ENCODE measurements at places on chromosomes 2 and 18.

GRCh38 chr2:188811522-188811921 lies 162.7 kb upstream of the COL3A1 start:
- H3K4me1 ChIP-seq: peaks cover 5% of the 10 kb centered on the region
- no peaks in the 10 kb centered on the region for H3K36me3 ChIP-seq
- H3K4me3 ChIP-seq: no peak overlapping the region
- no peak for DNase-seq
- no peaks in the 10 kb centered on the region for H3K27me3 ChIP-seq
- peak overlapping the region; percentile 15 for H3K27ac ChIP-seq

- peaks cover 28% of the 10 kb centered on the region for H3K4me1 ChIP-seq
- H3K27ac ChIP-seq: no peak overlapping the region
- DNase-seq: no peak
- H3K36me3 ChIP-seq: no peaks in the 10 kb centered on the region
- H3K27me3 ChIP-seq: no peaks in the 10 kb centered on the region
Observed at GRCh38 chr18:12744103-12744502, 41.3 kb downstream of the PSMG2 start.

- no peak overlapping the region for H3K4me3 ChIP-seq
- no peaks in the 10 kb centered on the region for H3K27me3 ChIP-seq
Observed at GRCh38 chr18:55069497-55069896, 110.2 kb upstream of the CCDC68 start.

DNA sequence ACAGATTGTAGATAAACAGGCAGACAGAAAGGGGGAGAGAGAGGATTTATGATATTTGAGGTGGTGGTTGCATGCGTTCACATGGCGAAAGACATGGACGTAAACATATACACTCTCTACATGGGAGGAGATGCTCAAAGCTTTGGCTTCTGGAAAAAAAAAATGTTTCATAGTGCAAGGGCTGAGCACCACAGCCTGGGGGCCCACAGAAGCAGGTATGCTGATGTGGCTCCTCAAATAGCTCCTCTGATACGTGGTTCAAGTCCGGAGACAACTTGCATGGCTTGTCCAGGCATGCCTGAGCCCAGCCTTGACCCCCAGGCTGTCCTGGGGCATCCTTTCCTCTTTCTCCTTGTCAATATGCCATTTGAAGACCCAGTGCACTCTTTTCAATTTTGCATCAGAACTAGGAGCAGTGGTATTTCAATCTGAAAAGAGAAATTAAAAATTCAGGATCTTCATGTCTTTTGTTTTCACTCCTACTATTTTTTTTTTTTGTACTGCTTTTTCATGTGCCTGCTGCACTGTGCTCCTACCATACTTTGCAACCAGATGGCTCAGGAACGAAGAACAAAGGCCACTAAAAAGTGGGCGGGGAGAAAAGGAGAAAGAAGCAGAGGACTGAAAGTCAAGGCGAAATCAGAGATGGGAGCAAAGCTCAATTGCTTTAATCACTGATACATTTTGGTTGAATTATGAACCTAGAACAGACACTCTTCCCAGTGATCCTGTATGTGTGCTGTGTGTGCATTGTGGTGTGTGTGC lies 495.7 kb upstream of the TCF4 start:
- H3K27me3 ChIP-seq: no peaks in the 10 kb centered on the region
- H3K27ac ChIP-seq: no peak overlapping the region
- no peaks in the 10 kb centered on the region for H3K36me3 ChIP-seq
- no peak overlapping the region for H3K4me3 ChIP-seq

GRCh38 chr2:241885946-241886643 lies 16.6 kb downstream of the RTP5 start:
- H3K27me3 ChIP-seq: no peaks in the 10 kb centered on the region
- no peak for DNase-seq
- H3K4me1 ChIP-seq: no peaks in the 10 kb centered on the region
- H3K36me3 ChIP-seq: no peaks in the 10 kb centered on the region

- H3K27ac ChIP-seq: no peak overlapping the region
- no peaks in the 10 kb centered on the region for H3K4me1 ChIP-seq
- no peaks in the 10 kb centered on the region for H3K27me3 ChIP-seq
- H3K4me3 ChIP-seq: no peak overlapping the region
- DNase-seq: no peak
Observed at GRCh38 chr2:8753609-8754008, 71.8 kb downstream of the ID2 start.

DNA sequence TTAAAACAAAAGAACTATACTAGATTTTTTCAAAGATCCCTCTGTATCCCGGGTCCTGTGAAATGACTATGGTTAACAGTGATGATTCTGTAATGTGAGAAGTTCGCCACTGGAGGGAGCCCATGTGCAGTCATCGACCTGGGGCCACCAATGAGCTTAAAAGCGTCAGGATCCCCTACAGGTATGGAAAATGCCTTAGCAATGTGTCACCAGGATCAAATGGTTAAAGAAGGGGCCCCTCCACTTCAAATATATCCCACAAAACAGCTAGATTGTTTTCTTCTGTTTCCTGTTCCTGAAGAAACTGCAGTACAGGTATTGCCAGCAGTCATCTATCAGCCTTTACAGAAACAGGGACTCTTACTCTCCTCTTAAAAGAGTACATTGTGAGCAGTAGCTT lies 15.3 kb downstream of the CHRNA1 start:
- no peaks in the 10 kb centered on the region for H3K36me3 ChIP-seq
- no peak overlapping the region for H3K4me3 ChIP-seq
- peaks cover 4% of the 10 kb centered on the region for H3K4me1 ChIP-seq
- H3K27ac ChIP-seq: no peak overlapping the region

DNA sequence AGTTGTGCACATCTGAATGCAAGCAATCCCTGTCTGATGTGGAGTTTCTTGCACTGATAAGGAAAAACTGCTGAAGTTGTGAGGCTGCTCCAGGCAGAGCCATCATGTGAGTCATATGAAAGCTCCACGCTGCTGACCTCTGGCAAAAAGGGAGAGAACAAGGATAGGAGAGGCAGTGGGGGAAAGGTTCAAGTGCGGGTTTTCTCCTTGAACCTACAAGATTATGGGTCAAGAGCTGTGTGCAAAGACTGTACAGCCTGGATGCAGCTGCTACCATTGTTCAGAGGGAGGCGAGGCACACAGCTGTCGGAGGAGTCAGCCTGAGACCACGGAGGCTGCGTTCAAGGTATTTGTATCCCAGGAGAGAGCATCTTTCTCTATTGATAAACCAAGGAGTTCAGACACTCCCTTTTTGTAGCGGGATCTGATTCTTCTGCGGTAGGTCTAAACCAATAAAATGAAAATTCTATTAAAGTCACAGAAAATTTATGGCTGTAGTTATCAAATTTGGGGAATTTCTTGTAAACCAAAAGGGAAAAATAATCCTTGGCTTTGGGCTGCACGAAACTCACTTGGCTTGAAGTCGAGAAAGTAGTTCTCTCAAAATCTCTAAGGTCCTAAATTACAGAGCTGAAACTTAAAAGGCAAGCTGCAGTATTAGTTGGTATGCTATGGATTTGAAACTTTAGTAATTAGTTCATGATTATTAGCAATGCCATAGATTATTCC lies at the start of gene CDK15:
CDK15 (plus strand) TSS at position 96 of the 729 bp plus-strand sequence; CDS start at position 224, 128 bp downstream.
- no peaks in the 10 kb centered on the region for H3K4me1 ChIP-seq
- H3K27ac ChIP-seq: no peak within 1 kb of the TSS
- H3K27me3 ChIP-seq: no peaks in the 10 kb centered on the region
- no peak for DNase-seq
- no peak within 1 kb of the TSS for H3K4me3 ChIP-seq

DNA sequence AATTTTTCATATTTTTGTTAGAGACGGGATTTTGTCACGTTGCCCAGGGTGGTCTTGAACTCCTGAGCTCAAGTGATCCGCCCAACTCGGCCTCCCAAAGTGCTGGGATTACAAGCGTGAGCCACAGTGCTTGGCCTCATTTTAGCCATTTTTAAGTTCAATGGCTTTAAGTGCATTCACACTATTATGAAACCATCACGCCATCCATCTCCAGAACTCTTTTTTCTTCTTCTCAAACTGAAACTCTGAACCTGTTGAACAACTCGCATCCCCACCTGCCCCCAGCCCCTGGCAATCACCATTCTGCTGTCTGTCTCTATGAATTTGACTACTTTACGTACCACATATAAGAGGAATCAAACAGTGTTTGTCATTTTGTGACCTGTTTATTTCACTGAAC lies 31.3 kb upstream of the ASB18 start:
- no peaks in the 10 kb centered on the region for H3K36me3 ChIP-seq
- no peak overlapping the region for H3K4me3 ChIP-seq
- H3K27me3 ChIP-seq: peaks cover 27% of the 10 kb centered on the region
- DNase-seq: no peak
- H3K4me1 ChIP-seq: no peaks in the 10 kb centered on the region
- no peak overlapping the region for H3K27ac ChIP-seq

DNA sequence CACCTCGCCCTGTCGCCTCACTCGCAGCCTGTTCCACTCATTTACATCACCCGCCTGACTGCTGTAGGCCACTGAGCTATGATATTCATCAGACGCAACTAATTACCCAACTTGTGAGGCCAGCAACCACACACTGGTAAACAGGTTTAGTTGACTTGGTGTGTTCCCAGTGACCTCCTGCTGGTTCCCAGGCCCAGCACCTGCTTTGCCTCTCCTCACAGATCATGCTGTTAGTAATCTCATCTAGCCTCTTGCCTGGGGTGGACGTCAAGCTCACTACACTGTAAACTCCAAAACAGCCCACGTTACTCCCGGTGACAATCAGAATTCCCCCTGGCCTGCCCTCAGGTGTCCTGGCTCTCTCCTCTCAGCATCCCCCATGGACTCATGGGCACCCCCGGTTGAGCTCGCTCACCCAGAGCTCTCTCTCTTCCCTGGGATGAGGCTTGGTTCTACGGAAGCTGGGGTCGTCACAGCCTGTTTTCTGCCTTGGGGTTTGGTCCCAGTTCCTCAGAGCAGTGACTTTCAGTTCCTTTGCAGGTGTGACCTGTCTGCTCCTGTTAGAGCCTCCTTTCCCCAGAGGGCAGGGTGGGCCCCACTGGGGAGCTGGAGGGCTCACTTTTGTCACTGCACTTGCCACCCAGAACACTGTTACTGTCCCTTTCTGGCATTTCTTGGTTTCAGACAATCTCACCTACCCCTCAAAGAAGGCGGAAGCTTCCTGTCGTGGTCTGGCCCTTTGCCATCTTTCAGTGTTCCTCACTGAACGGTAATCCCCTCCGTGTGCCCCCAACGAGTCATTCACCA lies 40.3 kb downstream of the INPP5D start:
- H3K36me3 ChIP-seq: no peaks in the 10 kb centered on the region
- H3K4me1 ChIP-seq: no peaks in the 10 kb centered on the region
- no peak overlapping the region for H3K4me3 ChIP-seq
- no peaks in the 10 kb centered on the region for H3K27me3 ChIP-seq
- H3K27ac ChIP-seq: no peak overlapping the region

- H3K4me1 ChIP-seq: no peaks in the 10 kb centered on the region
- H3K27me3 ChIP-seq: no peaks in the 10 kb centered on the region
- H3K4me3 ChIP-seq: no peak overlapping the region
- no peaks in the 10 kb centered on the region for H3K36me3 ChIP-seq
- H3K27ac ChIP-seq: no peak overlapping the region
Observed at GRCh38 chr2:238901461-238902057, 53.7 kb downstream of the TWIST2 start.

DNA sequence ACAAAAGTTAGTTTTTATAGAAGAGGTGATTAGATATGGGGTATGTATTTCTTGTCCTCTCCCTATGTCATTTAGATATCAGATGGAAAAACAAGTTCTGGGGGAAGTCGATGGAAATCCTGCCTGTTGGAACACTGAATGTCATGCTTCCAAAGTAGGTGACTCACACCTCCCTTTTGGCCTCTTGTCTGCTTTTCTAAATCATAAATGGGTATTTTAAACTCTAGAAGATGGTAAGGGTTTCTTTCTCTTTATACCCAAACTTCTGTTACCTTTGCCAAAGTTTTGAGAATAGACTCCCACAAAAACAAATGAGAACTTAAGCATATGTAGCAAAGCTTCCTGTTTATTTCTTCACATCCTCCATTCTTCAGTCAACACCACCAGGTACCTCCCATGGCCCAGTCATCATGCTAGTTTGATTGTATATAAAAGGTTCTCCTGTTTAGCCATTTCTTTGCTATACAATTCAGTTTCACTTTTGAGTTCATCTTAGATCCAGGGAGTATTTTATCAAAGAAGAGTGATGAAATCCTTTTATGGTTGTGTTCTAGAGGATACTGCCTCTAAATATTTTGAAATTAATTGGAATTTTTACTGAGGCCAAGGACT lies 63.9 kb downstream of the PRKRA start:
- DNase-seq: no peak
- no peak overlapping the region for H3K27ac ChIP-seq
- H3K27me3 ChIP-seq: no peaks in the 10 kb centered on the region
- H3K36me3 ChIP-seq: peaks cover 27% of the 10 kb centered on the region
- no peak overlapping the region for H3K4me3 ChIP-seq
- peaks cover 5% of the 10 kb centered on the region for H3K4me1 ChIP-seq

DNA sequence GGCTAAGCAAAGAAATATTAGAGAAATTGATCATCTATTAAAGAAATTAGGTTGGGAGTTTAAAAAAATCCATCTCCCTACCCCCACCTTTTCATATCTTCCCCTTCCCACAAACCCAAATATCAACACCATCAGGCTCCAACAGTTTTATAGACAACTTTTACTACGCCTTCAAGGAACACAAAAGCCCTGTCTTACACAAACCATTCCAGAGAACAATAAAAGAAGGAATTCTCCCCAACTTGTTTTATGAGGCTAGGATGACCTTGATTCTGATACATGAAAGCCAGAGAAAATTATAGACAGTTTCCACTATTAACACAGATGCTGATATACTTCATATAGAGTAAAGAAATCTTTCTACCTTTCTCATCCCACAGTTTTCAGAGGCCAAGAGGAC lies 211.6 kb downstream of the OSR1 start:
- H3K36me3 ChIP-seq: no peaks in the 10 kb centered on the region
- peaks cover 3% of the 10 kb centered on the region for H3K4me1 ChIP-seq
- DNase-seq: no peak
- H3K27me3 ChIP-seq: no peaks in the 10 kb centered on the region

DNA sequence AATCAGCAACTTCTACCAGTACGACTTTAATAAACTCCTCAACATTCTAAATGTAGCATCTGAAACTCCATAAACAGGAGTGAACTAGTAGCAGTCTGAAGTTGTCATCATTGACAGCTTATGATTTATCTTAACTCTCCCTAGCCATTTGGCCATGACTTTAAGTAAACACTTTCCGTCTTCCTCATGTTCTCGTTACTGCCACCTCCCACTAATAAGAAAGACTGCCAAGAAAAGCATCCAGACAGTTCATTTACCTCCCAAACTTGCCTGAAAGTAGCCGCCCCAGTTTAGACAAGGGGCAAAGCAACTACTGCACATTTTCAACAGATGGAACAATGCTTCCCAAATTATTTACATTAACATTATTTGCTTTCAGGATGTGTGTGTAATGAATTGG lies 287.5 kb downstream of the OSR1 start:
- no peaks in the 10 kb centered on the region for H3K36me3 ChIP-seq
- peaks cover 14% of the 10 kb centered on the region for H3K4me1 ChIP-seq
- no peak overlapping the region for H3K27ac ChIP-seq
- no peak for DNase-seq

- peaks cover 22% of the 10 kb centered on the region for H3K4me1 ChIP-seq
- no peak for DNase-seq
- no peaks in the 10 kb centered on the region for H3K27me3 ChIP-seq
Observed at GRCh38 chr2:113236367-113237159, 42.2 kb downstream of the PAX8 start.

GRCh38 chr2:74525717-74526648 lies at the start of gene DQX1:
Gene DQX1 (minus strand): TSS chr2:74526231. CDS start chr2:74525729, 502 bp downstream.
- DNase-seq: no peak
- no peaks in the 10 kb centered on the region for H3K27me3 ChIP-seq
- no peak within 1 kb of the TSS for H3K27ac ChIP-seq
- H3K4me3 ChIP-seq: no peak within 1 kb of the TSS
- H3K4me1 ChIP-seq: peaks cover 2% of the 10 kb centered on the region

Data from RWPE2 (cell line).